ENCODE measurements at places on chromosomes 1 and 21.
A peak's percentile ranks its signal among the peaks of the same experiment; 100 is the strongest.

- no peak for DNase-seq
Measured at GRCh38 chr1:244326757-244327156, 125.0 kb downstream of the ADSS2 start.

DNA sequence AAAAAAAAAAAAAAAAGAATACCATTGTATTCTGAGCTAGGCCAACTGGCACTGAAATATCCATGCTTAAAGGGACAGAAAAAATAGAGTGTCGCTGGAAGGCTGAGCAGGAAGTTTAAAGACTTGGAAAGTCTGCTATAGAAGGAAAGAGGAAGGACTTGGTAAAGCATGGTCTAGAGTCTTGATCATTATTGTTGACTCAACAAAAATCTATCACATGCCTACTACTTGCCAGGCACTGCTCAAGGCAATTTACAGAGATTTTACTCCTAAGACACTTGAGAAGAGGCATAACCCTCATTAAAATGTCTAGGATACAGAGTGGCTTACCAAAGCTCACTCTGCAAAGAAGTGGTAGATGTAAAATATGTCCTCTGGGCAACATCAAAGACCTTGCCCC, 324.0 kb upstream of the DAB1 start:
- DNase-seq: no peak

GRCh38 chr1:83543222-83543973, 455.5 kb downstream of the TTLL7 start:
- DNase-seq: no peak

DNA sequence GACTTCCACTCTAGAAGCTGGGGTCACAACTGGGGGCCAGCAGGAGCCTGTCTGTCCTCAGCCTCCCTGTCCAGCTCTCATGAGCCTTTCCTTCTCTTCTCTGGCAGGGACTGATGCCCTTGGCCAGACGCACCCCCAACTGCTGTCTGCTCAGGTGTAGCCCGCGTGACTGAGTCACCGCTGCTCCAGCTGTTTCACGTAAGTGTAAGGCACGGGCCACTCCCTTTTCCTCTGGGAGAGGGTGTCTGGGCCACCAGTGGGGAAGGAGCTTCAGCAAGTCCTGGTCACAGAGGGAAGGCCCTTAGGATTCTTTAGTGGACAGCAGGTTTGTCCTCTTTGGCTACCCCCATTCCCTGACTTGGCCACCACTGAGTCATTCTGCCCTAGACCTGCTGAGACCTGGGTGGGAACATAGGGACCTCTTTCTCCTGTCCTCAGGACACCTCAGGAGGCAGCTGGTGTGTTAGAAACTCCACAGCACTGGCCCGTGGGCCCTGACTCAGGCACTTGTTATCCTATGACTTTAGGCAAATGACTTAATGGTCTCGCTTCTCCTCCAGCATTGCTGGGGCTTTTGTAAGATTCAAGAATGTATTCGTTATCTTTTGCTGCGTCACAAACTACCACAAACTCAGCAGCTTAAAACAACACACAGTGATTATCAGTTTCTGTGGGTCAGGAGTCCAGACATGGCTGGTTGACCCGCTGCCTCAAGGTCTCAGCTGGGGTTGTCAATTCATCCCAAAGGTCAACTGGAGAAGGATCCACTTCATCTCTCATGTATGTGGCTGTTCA, 64.8 kb downstream of the FAM163A start:
- DNase-seq: no peak

GRCh38 chr1:99017655-99018054, 13.0 kb upstream of the PLPPR5 start:
- no peak for DNase-seq

DNA sequence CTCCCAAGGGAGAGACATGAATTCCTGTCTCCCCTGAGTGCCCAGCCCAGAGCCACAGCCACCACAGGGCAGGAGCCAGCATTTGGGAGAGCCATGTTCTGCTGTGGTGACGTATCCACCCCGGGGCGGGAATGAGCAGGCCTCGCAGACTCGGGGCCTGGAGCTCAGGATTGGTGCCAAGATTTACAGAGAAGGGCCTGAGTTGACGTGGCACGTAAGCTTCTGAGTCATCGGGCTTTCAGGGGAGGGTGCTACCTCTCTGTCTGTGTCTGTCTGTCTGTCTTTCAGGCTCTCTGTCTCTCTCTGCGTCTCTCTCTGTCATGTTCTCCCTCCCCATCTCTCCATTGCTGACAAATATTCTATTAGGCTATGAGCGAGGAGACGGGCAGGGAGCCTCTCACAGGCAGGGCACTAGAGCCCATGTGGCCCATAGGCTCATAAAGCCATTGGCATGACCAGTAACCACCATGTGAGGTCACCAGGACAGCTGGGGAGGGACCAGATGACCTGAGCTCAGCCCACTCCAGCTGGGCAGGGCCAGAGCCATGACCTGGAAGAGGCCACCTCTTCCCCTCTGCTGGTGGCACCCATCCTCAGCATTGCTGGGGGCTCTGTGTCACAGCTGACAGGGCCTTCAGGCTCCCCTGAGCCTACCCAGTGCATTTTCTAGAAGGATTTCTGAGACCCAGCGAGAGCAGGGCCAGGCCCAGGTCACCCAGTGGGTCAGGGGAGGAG, 300.0 kb upstream of the VAMP3 start:
- DNase-seq: peak; percentile 54

DNA sequence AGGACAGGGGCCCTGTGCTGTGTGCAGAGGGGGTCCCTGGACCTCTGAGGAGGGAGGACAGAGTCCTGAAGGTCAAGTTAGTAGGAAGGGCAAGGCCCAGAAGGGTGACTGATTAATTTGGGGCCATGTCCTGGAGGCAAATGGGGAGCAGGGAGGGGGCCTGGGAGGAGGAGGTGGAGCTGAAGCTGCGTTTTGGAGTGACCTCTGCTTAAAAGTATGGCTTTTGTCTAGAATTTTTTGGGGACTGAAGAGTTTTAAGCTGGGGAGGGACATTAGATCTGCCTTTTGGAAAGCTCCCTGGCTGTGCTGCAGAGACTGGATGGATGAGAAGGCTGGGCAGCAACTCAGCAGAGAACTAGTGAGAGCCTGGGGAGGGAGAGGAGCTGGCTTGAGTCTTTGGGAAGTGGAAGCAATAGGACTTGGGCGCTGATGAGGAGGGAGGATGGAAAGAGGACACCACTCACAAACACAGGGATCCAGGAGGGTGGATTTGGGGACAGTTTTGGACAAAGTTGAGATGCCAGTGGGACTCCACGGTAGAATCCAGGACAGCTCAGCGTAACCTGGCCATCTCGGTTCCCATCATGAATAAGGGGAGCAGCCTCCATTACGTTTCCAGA, 52.9 kb downstream of the ACBD3 start:
- no peak for DNase-seq

GRCh38 chr1:26530895-26531598, 1.5 kb downstream of the RPS6KA1 start:
- peak; percentile 96 for DNase-seq

GRCh38 chr1:212228591-212229119, 56.6 kb upstream of the PPP2R5A start:
- no peak for DNase-seq

DNA sequence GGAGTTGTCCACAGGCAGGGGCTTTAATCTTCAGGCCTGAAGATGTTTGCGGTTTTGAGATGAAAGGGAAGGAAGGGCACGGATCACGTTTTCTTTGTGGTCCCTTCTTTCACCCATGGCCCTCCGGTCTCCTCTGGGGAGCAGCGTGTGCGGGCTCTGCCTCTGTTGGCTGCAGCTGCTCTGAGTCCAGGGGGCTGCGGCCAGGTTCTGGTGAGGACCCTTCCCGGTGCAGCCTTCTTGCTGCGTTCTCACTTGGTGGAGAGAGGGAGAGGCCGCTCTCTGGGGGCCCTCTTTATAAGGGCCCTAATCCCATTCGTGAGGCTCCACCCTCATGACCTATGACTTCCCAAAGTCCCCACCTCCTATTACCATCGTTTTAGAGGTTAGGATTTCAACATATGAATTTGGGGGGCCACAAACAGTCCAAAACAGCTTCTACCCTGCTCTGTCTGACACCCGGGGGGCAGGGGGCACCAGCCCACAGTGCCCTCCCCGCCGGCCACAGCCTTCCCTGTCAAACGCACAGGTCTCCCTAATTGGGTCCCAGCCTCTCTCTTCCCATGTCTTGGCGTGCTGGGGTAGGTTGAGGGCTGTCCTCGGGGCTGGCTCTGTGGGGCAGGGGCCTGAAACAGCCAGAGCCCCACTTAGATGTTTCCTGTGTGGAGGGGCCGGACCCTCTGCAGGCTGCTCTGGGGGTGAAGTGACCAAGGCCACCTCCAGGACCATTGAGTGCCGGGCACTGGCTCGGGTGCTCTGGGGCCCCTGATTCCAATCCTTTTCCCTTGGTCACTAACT, 100.1 kb upstream of the C1orf174 start:
- no peak for DNase-seq

GRCh38 chr1:10687251-10687651, 109.2 kb downstream of the CASZ1 start:
- peak; percentile 85 for DNase-seq

DNA sequence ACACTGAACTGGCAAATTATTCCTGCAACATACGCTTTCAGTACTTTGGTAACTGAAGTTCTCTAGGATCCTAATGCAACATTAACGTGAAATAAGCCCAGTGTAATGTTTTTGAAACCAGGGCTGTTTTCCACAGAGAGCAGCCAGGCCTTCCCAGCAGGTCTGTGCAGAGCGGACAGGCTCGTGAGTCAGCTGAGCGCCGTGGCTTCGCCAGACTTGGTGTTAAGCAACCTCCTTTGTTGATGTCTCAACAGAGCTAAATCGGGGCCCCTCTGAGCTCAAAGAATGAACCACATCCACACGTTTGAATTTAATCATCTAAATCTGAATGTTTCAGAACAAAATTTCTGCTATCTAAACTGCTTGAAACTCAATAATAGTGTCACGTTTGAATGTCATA, 181.8 kb upstream of the FMN2 start:
- DNase-seq: no peak

GRCh38 chr1:32713081-32713480, 10.5 kb upstream of the SYNC start:
- no peak for DNase-seq

- no peak for DNase-seq
Measured at GRCh38 chr1:169511316-169512005, 25.7 kb upstream of the SLC19A2 start.

DNA sequence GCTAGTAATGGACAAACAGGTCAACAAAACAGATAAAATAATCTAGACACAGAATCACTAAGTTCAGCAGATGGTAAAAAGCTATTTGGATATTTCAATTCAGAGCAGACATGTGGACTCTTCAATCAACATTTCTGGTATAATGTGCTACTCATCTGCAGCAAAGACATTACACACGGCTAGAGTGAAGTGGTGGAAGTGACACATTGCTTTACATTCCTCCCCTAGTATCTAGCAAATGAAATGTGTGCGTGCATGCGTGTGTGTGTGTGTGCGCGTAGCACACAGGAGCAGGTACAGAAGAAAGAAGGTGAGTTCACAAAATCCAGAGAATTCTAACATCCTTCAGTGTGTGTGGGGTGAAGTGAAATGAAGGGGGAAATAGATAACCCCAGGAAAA, 8.3 kb downstream of the AHCTF1 start:
- DNase-seq: no peak

- DNase-seq: no peak
Measured at GRCh38 chr1:78854556-78854955, 152.0 kb downstream of the ADGRL4 start.

- no peak for DNase-seq
Measured at GRCh38 chr1:40058453-40059337, 18.2 kb downstream of the CAP1 start.

GRCh38 chr1:74246315-74246714, 11.1 kb downstream of the TNNI3K start:
- DNase-seq: no peak

DNA sequence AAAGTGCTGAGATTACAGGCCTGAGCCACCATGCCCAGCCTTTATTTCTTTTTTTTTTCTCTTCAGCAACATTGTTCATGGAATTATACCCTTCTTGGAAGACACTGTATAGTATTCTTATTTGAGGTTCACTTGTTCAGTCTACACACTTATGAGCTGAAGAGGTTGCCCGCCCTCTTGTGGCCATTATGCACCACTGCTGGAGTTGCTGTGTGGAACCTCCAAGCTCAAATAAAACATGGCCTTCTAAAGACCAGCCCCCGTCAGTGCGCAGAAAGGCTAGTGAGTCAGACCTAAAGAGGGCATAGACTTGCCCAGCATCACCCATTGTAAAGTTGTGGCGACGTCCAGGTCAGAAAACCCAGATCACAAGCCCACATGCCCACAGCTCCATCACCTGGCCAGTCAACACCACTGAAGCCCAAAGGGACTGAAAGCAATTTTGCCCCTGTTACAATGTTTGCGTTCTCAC, 20.4 kb downstream of the LURAP1 start:
- peak; percentile 71 for DNase-seq
